ENCODE measurements at places on chromosomes 13 and 19.

- DNase-seq: no peak
Measured at GRCh38 chr13:46086985-46087384, 17.8 kb downstream of the CPB2 start.

- DNase-seq: no peak
Measured at GRCh38 chr13:30711375-30711774, 24.0 kb upstream of the ALOX5AP start.

DNA sequence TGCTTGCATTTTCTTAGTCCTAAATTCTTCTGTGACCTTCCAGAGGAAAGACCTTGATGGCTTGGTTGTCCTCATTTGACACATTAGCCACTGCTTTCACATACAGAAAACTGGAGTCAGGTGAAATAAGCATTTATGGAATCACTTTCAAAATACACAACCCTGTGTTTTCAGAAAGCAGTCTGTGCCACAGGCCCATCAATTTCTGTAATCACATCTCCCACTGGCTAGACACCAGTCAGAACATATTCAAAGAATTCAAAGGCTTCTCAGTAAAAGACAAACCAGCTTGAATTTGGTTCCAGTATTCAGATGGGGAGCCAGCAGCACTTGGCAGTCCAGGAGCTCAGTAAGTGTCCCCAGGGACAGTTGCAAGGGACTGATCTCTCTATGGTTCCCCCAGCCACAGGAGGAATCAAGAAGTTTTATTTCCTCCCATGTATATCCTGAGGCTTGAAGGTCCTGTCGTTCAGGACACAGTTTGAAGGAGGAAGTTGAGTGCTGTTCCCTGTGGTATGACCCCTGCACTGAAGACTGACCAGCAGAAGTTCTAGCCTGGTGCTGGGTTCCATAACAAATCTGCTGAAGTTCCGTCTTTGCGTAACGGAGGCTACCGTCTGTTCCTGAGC lies 214.3 kb downstream of the FOXO1 start:
- DNase-seq: no peak

DNA sequence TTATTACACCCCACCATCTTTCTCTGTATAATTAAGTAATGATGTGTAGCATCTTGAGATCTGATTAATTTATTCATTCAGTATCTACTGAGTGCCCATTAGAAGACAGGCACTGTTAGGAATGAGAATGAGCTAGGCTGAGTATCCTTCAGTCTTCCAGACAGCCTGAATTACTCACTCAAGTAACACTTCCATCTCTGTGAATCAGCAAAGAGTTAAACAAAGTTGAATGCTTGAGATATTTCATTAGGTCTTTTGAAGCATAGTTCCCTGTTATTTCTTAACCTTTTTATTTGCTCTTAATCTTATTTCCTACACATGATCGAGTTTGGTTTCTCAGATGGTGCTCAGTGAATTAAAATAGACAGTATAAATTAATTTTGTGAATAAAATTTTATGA lies 413.7 kb downstream of the DCT start:
- no peak for DNase-seq

GRCh38 chr13:39451860-39452301 lies 151.1 kb downstream of the LHFPL6 start:
- no peak for DNase-seq

GRCh38 chr13:51858433-51859247 lies 3.1 kb upstream of the CCDC70 start:
- DNase-seq: no peak

DNA sequence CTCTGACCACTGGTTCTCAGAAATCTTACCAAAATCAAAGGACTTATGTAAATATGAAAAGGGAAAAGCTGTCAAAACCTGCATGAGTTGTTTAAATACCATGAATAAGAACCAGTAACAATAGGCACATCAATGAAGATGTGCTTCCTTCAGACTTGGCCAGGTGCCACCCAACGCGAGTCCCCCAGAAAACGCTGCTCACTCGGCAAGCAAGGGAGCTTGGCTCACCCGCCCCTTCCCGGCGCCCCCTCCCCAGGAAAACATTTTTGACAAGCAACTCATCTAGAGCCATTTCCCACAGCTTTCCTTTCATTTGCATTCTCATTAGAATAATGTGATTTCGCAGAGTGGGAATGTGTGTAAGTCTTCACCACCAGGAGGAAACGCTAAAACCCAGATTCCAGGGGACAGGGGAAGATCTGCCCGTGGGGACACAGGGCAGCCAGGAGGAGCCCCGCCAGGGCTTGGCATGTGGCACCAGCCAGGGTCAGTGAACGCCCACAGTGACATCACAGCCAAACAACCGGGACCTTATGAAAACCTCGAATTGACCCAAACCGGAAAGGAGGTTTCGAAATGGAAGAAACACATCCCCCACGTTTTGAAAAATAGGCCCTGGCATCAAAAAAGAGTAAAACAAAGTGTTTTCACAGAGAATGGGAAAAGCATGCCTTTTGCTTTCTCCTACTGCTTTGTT lies 366.2 kb upstream of the TSHZ3 start:
- DNase-seq: no peak

- DNase-seq: no peak
Measured at GRCh38 chr13:27043013-27043412, 128.6 kb downstream of the USP12 start.

DNA sequence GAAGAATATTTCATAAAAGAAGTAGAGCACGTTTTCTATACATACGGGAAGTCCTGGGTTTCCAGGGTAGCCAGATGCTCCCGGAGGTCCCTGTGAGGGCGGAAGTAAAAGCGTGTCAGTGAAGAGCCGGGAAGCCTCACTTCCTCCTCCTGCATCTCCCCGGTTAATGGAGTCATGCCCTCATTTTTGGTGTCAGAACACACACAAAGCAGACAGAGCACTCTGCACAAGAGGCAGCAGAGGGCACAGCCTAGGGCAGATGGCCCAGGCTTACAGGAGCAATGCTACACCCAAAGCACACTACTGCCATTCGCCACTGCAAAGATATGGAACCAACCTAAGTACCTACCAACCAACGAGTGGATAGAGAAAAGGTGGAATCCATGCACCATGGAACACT lies 94.4 kb downstream of the COL4A1 start:
- no peak for DNase-seq

All from activated CD4-positive, alpha-beta T cell treated with anti-CD3 and anti-CD28 coated beads, Interleukin-2, amount 50 U/mL, for 4 hours (primary cell).